IPS DF 6.9 (cell line): ENCODE measurements at places on chromosomes 6 and 20.

DNA sequence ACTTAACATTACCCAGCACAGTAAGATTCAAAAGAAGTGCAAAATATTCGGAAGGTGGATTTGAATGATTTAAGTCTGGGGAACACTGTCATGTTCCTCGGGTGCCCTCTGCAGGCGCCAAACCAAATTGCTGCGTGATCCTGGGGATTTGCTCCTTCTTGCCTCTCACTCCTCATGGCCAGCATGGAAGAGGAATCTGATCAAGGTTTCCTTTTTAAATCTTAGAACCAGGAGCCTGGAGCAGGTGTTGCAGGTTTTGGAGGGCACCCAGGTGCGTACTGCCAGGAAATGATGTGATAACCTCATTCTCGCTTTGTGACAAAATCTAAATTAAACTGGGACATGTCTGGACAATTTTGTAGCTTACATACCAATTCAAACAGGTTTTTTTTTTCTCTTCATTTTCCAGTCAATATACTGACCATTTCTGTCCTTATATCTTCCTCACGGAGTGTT, 8.1 kb upstream of the PFDN4 start:
- DNase-seq, result peak; percentile 54

GRCh38 chr6:2971420-2972218, at the start of gene SERPINB6:
Gene SERPINB6, minus strand, starts transcription at chr6:2971567. Its CDS starts 12,235 bp downstream, at chr6:2959332.
- DNase-seq, result no peak

DNA sequence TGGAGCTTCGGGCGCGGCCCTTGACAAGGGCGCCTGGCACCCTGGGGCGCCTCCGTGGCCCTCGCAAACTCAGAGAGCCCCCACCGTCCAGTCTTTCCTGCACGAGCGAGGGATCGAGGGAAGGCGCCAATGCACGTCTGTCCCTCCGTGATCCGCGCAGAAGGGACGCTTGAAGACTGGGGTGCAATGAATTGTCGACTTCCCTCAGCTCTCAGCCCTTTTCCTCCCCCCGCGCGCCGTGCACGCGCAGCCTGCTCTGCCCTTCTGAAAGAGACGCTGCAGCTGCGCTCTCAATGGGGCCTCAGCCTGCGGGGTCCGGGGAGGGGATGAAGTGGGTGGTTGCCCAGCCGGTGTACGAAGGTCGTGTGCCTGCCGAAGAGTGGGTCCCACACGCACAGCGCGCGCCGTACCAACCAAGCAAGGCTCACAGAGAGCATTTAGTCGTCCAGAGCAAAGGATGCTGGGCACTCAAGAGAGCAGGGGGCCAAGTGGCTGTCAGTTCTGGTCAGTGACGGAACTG, 5.5 kb upstream of the SOX4 start:
- DNase-seq, result no peak

- DNase-seq, result no peak
Measured at GRCh38 chr6:17096096-17096495, 5.8 kb upstream of the STMND1 start.

- no peak for DNase-seq
Measured at GRCh38 chr6:155916846-155917624, 461.4 kb upstream of the NOX3 start.

DNA sequence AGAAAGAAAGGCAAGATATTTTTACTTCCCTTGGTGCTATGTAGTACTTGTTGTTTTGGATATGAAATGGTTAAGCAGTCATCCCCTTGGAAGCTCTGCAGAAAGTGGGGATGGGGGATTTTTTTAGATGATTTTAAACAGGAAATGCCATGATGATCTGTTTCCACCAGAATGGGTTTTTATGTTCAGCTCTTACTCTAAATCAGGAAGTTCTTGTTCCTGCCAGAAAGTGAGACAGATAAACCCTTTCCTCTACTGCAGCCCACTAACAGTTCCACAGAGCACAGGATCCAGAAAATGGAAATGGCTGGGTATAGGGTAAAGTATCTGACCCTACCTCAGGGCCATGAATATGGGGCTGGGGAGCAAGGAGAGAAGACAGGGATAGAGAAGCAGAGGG, 32.1 kb upstream of the PPP1R3G start:
- DNase-seq, result no peak

DNA sequence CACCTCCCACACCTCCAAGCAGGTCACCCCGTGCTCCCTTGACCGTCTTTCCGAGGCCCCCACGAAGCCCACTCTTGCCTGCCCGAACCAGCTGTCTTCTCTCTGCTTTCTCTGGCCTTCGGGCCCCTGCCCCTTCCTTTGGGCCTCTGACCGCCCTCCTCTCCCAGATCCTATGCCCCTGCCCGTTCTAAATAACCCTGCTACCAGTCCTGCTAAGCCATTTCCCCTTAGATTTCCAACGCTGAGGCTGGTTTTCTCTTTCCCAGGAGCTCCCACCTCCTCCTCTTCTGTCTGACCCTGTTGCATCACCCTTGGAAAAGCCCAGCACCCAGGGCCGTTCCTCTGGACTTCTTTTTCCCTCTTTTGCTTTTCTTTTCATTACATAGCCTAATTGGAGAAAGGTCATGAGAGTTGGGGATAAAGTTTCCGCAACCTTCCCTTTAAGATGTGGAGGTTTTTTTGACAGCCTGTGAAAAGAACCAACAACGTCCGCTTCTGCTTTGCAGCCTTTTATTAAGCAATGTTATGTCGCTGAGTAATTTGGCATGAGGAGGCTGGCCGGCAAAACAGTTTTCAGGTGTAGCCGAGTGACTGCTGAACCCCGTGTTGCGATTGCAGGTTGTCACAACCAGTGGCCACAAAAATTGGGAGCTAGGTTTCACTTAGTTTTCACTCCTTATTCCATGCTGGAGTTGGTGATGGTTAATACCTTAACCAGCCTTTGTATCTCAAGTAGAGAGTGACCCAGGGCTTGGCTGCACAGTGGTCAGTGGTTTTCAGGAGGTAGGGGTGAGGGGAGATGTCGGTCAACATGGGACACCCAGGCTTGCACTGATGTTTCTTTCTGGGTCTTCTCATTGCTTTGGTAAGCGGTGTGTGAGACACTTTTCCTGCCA, 970 bp downstream of the BLTP3A start:
- no peak for DNase-seq

- no peak for DNase-seq
Measured at GRCh38 chr6:38212579-38212978, 393.1 kb downstream of the ZFAND3 start.

- DNase-seq, result no peak
Measured at GRCh38 chr6:2793534-2794151, 28.4 kb downstream of the WRNIP1 start.

GRCh38 chr6:92126983-92127382, 1292.4 kb downstream of the EPHA7 start:
- no peak for DNase-seq

- DNase-seq, result no peak
Measured at GRCh38 chr20:20089018-20089417, 36.7 kb downstream of the CFAP61 start.

DNA sequence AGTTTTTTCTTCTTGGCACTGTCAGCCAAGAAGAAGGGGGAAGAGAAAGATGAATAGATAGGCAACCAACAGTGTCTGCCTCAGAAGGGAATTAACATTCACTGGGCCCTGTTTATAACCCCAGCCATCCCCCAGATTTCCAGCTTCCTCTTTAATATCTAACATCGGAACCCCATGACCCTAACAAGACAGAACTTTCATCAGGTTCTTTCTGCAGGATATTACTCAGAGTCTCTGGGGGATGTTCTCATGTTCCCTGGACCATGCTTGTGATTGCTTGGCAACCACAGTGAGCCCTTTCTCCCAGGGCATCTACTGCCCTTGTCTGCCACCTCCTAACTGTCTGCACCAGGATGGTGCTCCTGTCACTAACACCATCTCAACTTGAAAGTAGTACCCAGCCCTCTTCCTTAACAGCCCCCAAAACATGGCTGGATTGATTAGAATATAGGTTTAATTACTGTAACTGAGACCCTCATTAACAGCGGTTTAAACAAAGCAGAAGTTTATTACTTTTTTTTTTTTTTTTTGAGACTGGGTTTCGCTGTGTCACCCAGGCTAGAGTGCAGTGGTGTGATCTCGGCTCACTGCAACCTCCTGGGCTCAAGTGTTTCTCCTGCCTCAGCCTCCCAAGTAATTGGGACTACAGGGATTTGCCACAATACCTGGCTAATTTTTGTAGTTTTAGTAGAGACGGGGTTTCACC, 12.0 kb upstream of the PTPN1 start:
- no peak for DNase-seq

DNA sequence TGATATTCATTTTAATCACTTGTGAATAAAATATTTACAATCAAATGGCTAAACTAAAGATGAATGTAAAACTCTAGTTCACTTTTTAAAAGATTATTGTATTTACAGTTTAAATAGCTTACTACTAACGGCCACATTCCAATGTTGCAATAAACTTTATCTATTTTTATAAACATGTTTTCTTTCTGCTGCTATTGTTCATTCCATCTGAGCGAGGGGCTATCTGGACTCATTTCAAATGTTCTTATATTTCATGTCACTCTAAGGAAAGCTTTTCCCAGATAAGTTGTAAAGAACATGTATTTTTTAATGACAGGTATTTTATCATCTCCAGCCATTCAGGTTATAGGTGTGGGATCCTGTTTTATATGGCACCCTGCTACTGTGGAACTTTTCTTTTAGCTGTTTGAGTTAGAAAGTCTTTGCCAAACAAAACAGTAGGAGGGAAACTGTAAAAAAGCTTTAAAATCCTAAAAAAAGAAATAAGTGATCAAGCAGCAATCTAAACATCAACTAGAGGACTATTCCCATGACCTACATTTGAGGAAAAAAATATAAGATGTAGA, 42.5 kb downstream of the HMGCLL1 start:
- no peak for DNase-seq

GRCh38 chr6:32457054-32457453, 17.4 kb downstream of the HLA-DRA start:
- no peak for DNase-seq

DNA sequence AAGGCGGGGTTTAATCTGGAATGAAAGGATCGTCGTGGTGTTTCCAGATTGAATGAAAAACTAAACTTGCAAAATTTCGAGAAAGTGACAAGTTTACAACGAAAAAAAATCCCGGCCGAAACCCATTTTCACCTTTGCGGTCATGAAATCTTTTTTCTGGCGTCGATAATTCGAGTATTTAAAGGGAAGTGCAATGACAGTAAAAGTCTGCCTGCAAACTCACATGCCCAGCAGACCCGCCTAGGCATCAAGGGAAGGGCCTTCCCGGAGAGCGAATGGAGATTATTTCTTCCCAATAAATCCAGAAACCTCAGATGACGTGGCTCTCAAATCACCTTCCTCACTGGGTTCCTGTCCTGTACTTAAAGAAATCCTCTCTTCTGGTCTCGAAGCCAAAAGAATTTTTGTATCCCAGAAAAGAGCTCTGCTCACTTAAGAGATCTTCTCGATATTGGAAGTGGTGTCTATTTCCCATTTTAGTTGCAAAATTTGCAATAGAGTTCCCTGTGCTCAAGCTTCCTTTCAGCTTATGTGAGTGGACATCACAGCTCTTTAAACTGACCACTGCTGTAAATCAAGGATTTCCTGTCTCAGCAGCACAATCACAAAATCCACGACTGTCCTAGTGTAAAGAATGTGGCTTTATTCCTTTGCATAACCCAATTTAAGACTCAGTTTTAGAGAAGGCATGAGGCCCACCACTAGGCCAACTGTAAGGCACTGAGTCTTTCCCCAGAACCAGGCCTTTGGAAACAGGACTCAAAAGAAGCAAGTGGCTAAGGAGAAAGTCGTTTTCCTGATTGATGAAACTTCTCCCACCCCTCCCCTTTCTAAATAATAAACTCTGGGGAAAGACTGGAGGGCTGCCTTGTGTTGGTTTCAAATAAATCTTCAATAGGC, 3.9 kb downstream of the OLIG3 start:
- no peak for DNase-seq
